Mucosa of gallbladder (tissue), 1 donor: ENCODE measurements at places on chromosomes 4 and X. TPM values are rescaled to one million over a fixed set of nuclear protein-coding genes. Genes with fewer than 3 reads are reported as not detected.
A peak's percentile ranks its signal among the peaks of the same experiment; 100 is the strongest.

- DNase-seq, result peak; percentile 23
Measured at GRCh38 chr4:15718959-15719358, 16.1 kb downstream of the BST1 start.

- DNase-seq, result no peak
Measured at GRCh38 chr4:96343836-96344235, 503.9 kb downstream of the PDHA2 start.

GRCh38 chr4:5037553-5038551, 13.4 kb upstream of the STK32B start:
- DNase-seq, result no peak

GRCh38 chrX:114472788-114473187, 111.1 kb upstream of the HTR2C start:
- DNase-seq, result no peak

GRCh38 chr4:52572936-52573485, 86.1 kb downstream of the USP46 start:
- DNase-seq, result no peak

DNA sequence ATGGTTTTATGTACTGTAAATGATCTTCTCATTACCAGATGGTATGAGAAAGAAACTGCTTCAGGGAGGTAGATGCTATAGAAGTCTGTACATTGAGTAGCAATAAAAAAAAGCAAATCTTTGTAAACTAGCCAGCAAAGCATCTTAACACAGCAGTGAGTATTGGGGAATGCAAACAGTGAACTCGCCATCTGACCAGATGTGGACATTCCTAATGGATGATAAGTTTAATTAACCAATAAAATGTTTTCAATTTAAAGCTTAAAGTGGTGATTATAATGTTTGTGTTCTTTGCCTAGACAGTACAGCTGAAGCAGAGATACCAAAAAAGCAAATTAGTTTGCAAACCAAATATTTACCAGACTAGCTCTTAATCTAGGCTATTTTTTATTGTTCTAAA, 1144.2 kb downstream of the FAT4 start:
- DNase-seq, result no peak

GRCh38 chr4:133151691-133152329, 2.7 kb downstream of the PCDH10 start:
- DNase-seq, result no peak

GRCh38 chrX:18415386-18415785, 10.0 kb upstream of the CDKL5 start:
- DNase-seq, result no peak

- DNase-seq, result no peak
Measured at GRCh38 chr4:19993242-19993641, 258.5 kb upstream of the SLIT2 start.

DNA sequence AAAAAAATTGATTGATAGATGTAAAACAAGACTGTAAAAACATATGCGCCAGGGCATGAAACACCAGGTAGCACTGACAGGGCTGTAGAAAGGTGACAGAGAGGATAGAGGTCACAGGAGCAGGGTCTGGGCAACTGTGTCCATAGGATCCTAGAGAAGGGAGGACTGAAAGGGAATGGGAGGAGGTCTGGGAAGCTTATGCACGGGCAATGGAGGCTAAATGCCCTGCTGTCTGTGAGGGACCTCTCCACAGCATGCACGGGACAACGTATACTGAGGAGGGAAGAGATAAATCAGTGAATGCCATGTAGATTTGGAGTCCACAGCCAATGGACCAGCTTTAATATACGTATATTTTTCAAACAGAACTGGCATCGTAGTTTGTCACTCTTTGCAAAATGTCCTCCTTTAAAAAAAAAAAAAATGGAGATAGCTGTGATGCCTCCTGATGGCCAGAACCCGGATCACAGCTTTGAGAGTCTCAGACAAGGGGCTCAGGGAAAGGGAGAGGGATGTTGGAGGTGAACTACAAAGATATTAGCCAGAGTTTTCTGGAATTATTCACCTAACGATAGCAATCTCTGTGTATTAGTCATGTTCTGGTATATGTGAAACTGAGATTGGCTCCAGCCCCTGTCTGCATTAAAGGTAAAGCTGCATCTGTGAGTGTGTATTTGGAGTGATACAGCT, 16.0 kb downstream of the RAB40A start:
- no peak for DNase-seq

Gene TRIM75
- not detected for total RNA-seq

Gene DCHS2
- total RNA-seq, result 14.2 TPM

Gene IL3RA
- total RNA-seq, result 3.8 TPM

Gene FABP2
- total RNA-seq, result not detected
